ENCODE measurements at places on chromosomes 16 and 17.

- no peak for DNase-seq
These were observed 12.5 kb downstream of the C17orf78 start for GRCh38 chr17:37388266-37388665.

DNA sequence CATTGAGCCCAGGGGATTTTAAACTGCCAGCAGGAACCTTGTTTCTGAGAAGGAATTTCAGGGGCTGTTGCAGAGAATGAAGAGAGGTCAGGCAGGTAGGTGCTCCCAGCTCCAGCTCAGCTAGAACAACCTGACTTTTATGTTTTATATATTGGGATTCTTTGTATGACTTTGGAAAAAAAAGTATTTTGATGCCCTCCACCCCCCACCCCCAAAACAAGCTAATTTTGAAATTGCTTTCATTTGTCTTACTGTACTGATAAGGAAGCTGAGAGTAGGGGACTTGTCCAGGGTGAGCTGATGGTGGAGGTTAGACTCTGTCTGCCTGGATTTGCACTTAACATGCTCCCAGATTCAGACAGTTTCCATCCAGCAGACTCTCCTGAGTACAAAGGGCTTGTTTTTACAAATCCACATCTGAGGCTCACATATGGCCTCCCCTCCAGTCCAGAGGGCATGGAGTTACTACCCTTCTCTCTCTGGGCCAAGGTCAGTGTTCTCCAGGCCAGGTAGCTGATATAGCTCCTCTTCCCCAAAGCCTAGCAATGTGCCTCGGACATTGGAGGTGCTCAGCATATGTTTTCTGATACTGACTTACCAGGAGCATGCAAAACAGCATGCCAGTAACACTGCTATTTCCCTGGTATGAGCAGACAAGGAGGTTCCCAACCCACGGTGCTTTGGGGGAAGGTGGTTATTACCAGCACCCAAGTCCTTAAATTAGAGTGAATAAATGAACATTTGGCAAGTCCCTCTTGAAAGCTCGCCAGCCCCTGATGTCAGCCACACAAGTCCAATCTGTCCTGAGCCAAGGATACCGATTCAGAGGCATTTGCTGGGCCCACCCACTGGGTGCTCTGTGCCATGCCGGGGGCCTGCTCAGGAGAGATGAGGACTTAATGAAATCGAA, 11.3 kb downstream of the STX1B start:
- DNase-seq = no peak

GRCh38 chr17:67054608-67055007, 10.3 kb downstream of the CACNG1 start:
- no peak for DNase-seq

DNA sequence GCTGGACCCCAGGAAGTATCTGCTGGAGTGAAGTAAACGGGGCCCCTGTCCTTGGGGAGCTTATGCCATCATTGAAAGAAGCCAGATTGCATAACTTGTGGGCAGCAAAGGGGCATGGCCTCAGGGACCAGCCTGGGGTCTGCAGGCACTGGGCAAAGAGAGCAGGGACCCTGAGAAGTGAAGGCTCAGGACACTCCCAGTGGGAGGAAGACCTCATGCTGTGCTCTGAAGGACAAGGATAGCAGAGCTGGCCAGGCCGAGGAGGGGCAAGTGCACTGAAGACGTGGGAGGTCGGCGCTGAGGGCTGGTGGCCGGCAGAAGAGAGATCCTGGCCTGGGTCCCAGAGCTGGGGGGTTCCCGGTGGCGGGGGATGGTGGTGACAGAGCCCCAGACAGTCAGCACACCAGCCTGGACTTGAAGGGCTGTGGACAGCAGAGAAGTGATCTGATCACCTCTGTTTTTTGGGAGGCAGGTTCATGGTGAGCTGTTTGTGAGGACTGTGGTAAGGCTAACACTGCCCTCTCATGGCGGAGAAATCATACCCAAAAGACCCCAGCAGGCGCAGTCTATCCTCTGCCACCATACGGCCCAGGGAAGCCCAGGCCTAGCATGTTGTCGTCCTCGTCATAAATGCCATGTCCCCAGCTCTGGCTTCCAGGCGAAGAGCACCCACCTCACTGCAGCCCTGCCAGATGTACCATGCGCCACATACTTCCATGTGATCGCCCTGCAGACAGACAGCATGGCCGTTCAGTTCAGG, 7.1 kb upstream of the CNP start:
- DNase-seq = peak; percentile 24

GRCh38 chr17:2897605-2898004, 101.4 kb downstream of the RAP1GAP2 start:
- no peak for DNase-seq

- no peak for DNase-seq
These were observed at the start of gene CCR7 for GRCh38 chr17:40564883-40565768. Gene CCR7 (minus strand): TSS chr17:40565472. CDS start chr17:40565409, 63 bp downstream.

GRCh38 chr17:31758646-31759045, 100.4 kb downstream of the COPRS start:
- DNase-seq = no peak

- no peak for DNase-seq
These were observed 17.2 kb downstream of the CHCT1 start for GRCh38 chr17:60439501-60439900.

- peak; percentile 18 for DNase-seq
These were observed 11.7 kb upstream of the CNTNAP4 start for GRCh38 chr16:76265434-76266045.

DNA sequence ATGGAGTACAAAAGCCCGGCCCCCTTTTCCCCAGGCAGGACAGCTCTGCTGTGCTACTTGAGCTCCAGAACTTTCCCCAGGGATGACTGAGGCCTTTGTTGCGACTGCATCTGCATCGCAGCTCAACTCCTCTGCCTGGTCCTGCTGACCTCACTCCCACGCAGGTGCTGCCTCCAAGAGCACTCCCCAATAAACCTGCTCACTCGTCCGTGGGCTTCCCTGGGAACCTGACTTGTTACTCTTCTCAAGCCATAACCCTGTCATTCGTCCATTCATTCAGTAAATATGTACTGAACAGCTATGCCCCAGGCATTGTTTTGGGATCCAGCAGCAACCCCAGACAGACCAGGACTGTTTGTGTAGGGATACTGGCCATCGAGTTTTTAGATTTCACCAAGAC, 11.6 kb upstream of the RMI2 start:
- DNase-seq = no peak

DNA sequence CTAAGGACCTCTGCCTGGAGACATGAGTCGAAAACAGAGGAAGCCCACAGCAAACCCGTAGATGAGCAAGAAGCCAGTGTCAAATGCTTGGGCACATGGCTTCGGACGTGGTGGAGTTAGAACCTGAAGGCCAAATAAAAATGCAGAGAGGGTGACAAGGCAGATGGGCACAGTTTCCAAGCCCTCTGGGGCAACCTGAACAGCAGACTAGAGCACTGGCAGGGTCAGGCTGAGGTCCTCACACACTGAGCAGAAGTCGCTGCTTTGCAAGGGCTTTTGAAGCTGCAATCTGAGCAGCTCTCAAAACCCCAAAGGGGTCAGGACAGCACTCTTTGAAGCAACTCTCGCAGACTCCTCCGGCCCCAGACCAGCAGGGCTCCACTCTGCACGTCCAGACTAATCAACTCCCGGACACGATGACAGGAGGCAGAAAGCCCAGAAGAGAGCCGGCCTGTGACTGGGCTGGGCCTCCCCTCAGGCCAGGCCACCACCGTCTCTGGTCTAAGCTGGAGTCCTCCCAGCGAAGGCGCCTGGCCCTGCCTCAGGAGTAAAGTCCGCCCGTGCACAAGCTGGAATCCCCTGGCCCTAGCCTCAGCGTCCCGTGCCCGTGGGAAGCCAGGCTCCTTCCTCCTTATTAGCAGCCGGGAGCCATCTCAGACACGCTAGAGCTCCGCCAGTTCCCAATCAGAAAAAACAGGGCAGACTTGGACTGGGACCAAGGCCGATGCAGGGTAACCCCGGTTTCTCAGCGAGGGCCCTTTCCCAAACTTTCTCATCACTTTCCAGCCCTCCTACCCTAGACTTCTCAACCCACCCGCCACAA, 924 bp downstream of the SMARCD2 start:
- peak; percentile 54 for DNase-seq

GRCh38 chr17:62705156-62705777, 77.8 kb downstream of the MRC2 start:
- DNase-seq = peak; percentile 22

GRCh38 chr16:10776280-10776679, 32.6 kb downstream of the NUBP1 start:
- DNase-seq = no peak

All from LHCN-M2 (cell line).